CD4-positive, CD25-positive, alpha-beta regulatory T cell (primary cell): ENCODE measurements at places on chromosomes 2 and 18.
A peak's percentile ranks its signal among the peaks of the same experiment; 100 is the strongest.

GRCh38 chr2:40281021-40281940, 170.6 kb downstream of the SLC8A1 start:
- no peak for DNase-seq

GRCh38 chr2:190927301-190927700, 46.7 kb downstream of the GLS start:
- no peak for DNase-seq

DNA sequence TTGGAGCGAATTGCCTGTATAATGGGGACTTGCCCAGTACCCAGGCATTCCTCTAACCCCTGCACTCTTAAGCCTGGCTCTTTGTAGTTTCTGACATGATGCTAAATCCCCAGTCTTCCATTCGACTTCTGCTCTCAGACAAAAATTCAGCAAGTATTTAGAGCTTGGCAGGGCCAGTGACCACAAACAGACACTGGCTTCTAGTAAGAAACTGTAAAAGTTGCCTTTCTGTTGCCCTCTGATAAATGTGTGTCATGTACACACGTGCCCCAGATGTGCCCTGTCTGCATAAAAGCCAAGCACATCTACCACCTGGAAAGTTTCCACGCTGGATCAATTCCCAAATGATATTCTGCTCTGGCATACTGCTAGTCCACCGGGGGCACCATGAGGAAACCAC, 18.0 kb downstream of the PAX3 start:
- no peak for DNase-seq

GRCh38 chr2:240584486-240585031, 2.0 kb upstream of the CAPN10 start:
- DNase-seq, result peak; percentile 9

- DNase-seq, result no peak
Measured at GRCh38 chr18:74282755-74283554, 8.8 kb downstream of the CYB5A start.

DNA sequence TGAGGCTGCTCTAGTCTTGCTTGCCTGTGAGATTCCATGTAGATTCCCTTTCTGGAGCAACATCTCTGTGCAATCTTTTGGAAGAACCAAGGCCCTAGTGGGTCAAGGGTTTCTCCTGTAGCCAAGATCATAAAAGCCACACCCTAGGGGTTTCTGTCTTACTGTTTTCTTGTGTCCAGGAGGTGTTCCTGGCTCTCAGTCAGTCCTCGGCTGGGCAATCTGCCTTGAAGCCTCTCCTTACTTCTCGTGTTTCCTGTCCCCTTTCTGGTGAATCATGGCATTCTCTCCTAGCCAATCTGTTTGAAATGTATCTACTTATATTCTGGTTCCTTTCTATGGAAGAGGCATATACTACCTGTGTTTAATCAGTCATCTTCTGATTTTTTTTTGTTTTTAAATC, 484.8 kb upstream of the UBE2E3 start:
- no peak for DNase-seq

DNA sequence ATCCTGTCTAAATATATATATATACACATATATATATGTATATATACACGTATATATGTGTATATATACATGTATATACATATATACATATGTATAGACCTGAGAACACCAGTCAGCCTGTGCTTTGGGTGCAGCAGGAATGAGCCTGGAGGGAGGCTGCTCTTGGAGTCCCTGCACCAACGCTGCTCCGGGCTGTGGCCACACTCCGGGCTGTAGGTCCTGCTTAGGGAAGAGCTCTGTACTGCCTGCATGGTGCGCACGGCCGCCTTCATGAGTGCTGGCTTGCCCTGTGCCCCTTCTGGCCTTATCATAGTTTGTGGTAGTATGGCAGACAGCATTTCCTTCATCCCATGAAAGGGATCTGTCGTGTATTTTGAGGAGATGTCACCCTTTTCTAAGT, 360.9 kb downstream of the TDRD15 start:
- no peak for DNase-seq

DNA sequence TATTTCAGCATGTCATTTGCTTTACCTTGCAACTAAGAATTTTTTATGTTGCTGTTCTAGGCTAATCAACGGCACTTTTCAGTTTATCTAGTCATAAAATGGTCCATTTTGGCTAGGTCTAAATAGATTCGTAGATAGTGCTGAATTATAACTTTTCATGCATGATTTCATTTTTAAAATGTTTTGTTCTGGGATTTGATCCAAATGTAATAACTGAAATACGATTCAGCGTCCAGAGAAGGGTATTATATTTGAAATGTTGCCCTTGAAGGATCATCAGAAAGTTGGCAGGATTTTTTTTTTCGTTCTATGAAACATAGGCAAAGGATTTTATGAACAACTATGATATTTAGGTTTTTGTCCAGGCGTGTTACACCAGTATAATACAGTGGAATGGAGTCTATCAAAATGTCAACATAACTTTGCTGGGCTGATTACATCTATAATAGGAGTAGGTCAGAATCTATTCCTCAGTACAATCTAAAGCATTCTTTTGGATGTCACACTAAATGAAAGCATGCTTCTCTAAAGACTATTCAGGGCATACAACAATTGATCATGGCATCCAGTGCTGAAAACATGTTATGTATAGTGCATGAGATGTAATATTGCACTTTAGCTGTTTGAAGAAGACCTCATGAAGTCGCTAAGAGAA, 24.8 kb downstream of the TTC27 start:
- no peak for DNase-seq

DNA sequence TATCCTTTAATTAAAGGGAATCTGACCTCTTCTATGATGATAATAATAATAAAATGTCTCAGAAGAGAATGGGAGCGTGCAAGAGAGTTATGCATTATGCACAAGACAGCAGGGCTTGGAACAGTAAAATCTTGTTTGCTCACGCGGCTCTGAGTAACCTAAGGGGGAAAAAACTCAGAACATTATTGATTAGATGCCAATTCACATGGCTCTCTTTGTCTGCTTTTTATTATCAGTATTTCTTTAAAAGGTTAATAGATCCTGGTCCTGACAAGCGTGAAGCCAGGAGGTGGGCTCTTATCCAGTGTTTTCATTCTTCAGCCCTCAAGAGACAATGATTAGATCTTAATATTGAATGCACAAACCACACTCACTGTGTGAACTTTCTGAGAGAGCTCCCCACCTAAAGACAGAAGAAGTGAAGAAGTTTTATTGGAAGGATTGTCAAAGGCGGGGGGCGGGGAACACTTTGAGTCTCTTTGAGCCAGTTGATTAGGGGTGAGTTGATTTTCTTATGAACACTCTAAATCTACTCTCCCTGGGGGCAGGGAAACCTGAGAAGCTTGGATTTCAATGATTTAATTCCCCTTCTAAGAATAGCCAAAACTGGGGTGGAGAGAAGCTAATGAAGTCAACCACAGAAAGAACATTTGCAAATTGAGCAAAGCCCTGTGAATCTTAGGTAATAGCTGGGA, 127.5 kb upstream of the CTAGE1 start:
- no peak for DNase-seq

DNA sequence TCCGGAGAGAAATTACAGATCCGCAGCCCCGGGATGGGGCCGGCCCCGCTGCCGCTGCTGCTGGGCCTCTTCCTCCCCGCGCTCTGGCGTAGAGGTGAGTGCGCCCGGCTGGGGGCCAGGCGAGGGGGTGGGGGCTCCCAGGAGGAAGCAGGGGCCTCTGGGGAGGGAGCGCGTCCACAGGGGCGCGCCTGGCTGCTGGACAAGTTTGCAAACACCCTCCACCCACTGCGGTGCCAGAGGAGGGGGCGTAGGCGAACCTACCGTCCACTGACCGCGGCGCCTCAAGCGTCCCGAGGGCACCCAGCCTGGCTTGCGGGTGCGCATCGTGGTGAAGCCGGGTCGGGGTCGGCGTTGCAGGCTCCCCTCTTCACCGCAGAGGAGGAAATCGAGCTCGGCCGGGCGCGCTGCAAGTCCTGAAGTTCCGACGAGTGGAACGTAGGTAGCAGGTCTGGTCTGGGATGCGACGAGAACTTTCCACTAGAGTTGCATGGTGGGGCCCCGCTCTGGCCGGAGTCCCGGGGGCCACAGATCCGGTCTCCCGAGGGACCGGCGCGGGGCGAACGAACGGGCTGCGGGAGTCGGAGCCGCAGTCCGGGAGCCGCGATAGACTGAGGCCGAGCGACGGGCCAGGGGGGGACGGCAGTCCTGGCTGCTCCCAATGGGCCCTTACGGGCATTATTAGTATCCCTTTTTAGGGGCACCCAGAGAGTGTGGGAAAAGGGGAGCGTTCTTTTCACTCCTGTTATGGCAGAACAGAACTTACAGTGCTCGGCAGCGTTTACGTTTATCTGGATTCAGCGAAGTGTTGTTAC, 502 bp downstream of the MERTK start:
- DNase-seq, result peak; percentile 16

DNA sequence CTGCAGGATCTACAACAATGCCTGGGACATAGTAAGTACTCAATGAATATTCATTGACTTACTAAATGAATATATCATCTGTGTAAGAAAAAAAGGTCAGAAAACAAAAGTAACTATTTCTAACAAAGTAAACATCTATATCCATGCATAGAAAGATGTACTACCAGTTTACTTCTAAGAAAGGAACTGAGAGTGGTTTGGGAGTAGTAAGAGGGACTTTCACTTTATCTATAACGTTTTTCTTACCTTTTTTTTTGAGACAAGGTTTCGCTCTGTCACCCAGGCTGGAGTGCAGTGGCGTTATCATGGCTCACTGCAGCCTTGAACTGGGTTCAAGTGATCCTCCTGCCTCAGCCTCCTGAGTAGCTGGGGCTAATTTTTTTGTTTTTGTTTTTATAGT, 25.7 kb downstream of the DHX57 start:
- no peak for DNase-seq

- no peak for DNase-seq
Measured at GRCh38 chr18:48230467-48231113, 178.6 kb downstream of the ZBTB7C start.

DNA sequence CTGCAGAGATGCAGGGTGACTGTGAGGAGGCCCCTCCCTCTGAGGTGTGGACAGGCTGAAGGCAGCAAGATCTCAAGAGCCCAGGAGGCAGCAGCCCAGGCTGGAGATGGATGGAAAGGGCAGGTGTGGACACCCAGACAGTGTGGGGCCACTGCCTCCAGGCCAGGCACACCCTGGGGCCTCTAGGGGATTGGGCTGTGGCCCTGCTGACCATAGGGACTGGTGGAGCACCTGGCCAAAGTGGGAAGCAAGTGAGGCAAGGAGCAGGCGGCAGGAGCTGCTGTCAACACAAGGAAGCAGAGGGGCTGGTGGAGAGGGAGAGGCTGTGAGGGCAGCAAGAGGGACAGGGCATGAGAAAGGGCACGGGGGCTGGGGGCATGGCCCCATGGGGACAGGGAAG, 10.8 kb downstream of the SNED1 start:
- DNase-seq, result no peak

DNA sequence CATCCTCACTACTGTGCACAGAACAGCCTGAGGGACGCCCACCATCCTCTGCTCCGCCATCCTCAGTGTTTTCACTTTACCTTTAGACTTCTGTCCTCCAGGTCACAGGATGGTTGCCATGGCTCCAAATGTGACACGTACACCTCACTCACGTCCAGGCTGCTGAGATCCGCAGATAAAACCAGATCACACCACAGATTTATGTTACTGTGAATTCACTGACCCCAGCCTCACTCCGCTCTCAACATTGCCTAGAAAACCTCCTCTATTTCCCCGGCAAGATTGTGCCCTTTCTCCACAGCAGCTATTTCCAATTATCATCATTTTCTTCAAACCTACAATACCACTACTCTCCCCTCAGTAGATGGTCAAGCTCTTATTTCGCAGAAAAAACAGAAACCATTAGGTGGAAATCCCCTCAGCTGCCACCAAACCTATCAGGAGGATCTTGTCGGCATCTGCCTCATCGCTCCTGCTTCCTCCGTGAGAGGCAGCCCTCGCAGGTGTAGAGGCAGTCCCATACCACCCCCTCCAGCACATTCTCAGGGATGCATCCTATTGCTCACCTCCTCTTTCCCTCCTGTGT, 49.8 kb upstream of the SLC1A4 start:
- no peak for DNase-seq

GRCh38 chr2:73035899-73036711, 35.4 kb downstream of the SFXN5 start:
- no peak for DNase-seq

DNA sequence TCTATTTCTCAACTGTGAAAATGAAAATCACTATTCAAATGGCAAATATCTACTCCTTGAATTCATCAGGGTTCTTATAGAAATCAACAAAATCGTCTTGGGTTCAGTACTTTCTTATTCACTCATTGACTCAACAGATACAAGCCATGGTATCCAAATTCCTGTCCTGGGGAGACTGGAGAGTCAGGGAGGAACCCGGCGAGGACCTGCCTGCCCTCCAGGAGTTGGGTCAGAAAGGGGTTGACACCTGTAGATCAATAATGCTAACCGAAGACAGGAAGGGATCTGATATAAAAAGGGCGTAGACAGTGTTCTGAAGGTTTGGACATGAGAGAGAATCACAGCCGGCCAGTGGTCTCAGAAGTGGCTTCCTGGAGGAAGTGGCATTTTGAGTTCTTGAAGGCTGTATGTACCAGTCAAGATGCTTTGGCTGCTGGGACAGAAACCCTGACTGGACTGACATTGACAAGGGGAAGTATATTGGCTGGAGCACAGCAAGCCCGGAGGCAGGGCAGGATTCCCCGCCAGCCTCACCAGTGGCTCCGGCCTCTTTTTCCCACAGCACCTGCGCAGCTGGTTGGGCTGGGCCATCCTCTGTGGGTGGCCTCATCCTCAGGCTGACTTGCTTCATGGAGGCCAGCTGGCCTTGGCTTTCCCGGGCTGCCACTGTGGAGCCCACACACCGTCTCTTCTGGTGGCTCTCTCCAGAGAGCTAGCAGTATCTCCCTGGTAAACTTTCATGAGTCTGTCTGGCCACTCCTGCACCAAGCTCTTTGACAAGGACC, 3.0 kb downstream of the LRRFIP1 start:
- no peak for DNase-seq

GRCh38 chr2:174764280-174765255, at the start of gene CHRNA1:
CHRNA1 (minus strand) TSS chr2:174764472; CDS start chr2:174764394, 78 bp downstream.
- no peak for DNase-seq

- DNase-seq, result no peak
Measured at GRCh38 chr18:12085136-12085535, 8.5 kb upstream of the ANKRD62 start.

DNA sequence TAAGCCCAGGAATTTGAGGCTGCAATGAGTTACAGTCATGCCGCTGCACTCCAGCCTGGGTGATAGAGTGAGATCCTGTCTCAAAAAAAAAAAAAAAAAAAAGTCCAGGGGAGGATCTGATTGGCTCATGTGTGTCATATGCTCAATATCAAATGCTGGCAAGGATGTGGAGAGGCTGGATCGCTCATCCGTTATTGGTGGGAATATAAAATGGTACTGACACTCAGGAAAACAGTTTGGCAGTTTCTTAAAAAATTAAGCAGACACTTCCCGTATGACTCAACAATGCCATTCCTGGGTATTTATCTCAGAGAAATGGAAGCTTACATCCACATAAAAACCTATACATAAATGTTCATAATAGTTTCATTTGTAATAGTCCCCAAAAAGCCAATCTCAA, 68.9 kb downstream of the MEX3C start:
- DNase-seq, result no peak
